ENCODE measurements at places on chromosomes 2 and 18.
A peak's percentile ranks its signal among the peaks of the same experiment; 100 is the strongest.

GRCh38 chr2:201127570-201127969 lies 11.6 kb downstream of the CFLAR start:
- DNase-seq, result no peak

DNA sequence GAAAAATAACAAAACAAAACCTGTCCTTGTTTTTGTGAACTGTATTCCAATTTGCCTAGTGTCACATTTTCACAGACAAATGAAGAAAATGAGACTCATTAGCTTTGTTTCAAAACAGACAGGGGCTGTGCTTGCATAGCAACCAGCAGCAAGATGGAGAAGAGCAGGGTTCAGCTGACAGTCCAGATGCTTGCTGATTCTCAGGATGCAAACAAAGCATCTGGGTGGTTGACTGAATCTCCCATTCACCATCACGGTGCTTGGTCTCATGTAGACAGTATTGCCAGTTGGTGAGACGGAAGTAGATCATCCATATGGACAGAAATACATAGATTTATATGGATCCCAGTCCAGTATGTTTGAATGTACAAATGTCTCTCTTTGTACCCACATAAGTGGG lies 326.8 kb downstream of the CCDC85A start:
- DNase-seq, result no peak

DNA sequence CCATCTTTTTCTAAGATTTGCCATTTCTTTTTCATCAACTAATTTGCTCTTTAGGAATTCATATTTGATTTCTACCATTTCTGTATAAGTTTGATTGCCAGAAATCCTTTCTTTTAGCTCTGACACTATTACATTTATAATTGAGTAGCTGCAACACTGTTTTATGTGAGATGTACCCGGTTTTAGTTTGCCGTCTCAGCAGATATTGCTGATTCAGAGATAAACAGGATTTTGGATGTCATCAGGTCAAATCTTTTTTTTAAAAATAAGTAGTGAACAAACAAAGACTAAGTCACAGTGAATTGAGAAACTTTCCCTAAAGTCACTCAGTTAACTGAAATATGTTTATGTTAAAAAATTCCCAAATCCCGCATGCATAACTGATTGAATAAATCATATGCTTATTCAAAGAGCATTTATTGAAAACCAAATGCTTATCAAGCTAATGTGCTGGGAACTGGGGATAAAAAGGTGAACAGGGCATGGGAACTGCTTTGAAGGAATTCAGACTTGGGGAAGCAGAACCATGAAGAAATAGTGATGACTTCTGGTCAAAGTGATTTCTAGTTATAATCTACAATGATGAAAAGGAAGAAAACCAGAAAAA lies 19.5 kb upstream of the CCDC102B start:
- DNase-seq, result no peak

- DNase-seq, result no peak
Observed at GRCh38 chr2:86825693-86826381, 35.1 kb upstream of the CD8A start.

GRCh38 chr2:21515903-21516302 lies 392.1 kb downstream of the TDRD15 start:
- no peak for DNase-seq

DNA sequence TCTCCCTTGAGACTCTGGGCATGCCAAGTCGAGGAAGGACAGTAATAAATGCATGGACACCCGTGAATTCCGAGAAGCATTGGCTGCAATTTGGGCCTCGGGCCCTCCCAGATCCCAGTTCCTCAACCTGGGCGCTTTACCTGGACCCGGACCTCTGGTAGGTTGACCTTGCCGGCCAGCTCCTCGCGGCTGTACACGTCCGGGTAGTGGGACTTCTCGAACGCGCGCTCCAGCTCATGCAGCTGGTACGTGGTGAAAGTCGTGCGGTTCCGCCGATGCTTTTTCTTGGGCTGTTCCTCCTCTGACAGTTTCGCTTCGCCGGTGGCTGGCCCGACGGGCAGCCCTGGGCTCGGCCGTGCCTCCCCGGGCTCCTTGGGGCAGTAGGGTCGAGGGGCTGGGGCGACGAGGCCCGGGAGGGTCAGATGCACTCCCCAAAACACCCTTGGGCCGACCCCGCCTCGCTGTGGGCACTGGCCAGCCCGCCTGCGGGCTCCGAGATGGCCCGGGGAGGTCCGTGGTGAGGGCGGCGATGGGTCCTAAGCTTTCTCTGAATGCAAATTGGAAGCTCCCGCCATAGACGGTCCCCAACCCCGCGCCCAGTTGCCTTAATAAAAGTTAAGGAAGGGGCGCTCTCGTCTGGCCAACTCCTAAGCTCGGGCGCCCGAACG lies 899 bp downstream of the RAX start:
- no peak for DNase-seq

- DNase-seq, result no peak
Observed at GRCh38 chr2:17672583-17673317, 80.9 kb downstream of the SMC6 start.

DNA sequence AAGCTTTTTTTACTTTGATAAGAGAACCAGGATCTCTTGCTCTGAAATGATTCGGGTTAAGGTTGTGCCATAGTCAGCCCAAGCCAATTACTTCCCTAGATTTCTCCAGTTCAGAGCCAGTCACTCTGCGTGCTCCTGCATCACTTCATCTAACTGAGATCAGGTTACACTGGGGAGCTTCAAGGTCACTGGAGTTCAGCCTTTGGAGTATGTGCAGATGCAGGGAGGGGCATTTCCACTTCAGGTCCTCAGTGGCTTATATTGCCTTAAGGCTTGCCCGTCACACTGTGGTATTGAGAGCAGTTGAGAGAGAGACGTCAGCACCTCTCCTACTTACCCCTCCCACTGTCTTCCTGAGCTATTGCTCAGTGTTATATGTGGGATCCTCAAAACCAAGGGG lies 317.8 kb downstream of the EPHA4 start:
- DNase-seq, result no peak

- DNase-seq, result no peak
Observed at GRCh38 chr2:105082107-105082506, 44.2 kb downstream of the MRPS9 start.

DNA sequence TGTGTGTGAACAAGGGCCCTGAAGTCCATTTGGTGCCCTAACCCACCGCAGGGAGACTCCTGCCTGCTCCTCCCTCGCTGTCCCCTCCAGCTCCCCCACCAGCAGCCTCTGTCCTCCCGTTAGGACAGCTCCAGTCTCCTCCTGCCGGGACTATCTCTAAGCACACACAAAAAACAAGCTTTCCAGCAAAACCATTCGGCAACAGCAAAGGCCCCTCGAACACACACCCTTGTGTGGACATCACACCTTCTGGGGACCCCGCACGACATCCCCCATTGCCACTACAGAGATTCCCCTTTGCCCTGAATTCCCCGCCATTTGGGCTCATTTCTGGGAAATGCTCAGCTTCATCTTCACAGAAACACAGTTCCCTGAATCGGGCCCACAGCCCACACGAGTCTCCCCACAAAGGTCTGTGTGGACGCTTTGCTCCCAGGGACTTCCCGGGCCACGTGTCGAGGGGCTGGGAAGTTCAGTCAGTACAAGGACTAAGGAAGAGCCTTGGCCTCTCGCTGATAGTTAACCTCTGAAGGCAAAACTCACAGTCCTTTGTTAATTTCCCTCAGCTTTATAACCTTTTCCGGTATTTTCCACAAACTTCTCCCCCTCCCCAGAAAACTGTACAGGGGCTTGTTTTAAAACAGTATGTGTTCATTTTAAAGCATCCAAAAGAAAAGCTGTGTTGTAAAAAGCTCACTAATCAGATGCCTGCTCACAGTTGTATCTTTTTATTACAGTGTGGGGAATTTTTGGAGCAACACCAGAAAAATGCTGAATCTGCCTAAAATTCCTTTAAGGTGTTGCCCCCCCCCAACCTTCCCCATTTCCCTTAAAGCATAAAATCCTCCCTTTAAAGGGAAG lies 25.9 kb downstream of the SMAD7 start:
- DNase-seq, result no peak

DNA sequence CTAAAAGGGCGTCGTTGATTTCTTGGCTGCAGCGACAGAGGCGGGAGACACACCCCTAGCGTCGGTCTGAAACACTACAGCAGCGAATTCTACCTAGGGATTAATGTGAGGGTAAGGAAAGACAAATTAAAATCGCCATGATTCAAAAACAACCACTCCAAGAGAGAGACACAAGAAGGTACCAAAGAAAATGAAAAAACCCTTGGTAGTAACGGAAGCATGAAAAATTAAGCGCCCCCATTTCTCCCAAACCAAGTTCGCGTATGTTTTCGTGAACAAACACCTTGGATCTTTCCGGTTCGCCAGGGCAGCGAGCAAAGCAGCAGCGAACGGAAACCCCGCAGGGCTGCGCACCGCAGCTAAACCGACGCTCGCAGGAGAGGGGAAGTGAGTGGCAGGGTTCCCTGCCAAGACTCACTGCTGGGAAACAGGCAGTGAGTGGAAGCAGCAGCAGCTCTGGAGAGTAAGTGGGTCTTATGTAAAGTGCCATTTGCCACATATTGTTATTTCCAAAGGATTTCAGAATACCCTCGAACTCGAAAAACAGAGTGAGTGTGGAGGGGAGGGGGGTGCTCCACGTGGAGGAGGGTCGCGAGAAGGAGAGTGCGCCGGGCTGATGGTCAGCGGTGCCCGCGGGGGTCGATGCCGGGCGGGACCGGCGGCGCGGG lies 1.0 kb downstream of the PPP3R1 start:
- peak; percentile 56 for DNase-seq

GRCh38 chr2:100011272-100011731 lies 131.1 kb downstream of the AFF3 start:
- no peak for DNase-seq

GRCh38 chr18:48621815-48622555 lies 83.2 kb downstream of the CTIF start:
- no peak for DNase-seq

DNA sequence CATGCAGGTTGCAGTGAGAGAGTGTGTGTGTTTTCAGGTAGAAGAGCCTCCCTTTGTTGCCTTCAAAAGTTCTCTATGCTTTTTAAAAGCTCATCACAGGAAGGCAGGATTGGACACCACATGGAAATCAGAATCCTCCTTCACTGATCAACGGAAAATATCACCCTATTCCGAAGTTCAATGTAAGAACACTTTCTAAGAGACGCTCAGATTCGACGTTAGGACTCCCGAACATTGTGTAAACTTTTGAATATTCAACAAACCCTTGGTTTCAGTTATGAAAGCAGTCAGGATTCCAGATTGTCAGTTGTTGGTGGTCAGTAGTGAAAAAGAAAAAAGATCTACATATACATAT lies 561.4 kb upstream of the ID2 start:
- DNase-seq, result no peak

GRCh38 chr2:120315367-120316033 lies 30.4 kb upstream of the INHBB start:
- DNase-seq, result no peak

- no peak for DNase-seq
Observed at GRCh38 chr2:124018890-124019289, 6.2 kb upstream of the CNTNAP5 start.

- DNase-seq, result no peak
Observed at GRCh38 chr2:172366596-172367150, 60.7 kb upstream of the ITGA6 start.

GRCh38 chr18:49645841-49646351 lies 84.0 kb downstream of the LIPG start:
- no peak for DNase-seq

DNA sequence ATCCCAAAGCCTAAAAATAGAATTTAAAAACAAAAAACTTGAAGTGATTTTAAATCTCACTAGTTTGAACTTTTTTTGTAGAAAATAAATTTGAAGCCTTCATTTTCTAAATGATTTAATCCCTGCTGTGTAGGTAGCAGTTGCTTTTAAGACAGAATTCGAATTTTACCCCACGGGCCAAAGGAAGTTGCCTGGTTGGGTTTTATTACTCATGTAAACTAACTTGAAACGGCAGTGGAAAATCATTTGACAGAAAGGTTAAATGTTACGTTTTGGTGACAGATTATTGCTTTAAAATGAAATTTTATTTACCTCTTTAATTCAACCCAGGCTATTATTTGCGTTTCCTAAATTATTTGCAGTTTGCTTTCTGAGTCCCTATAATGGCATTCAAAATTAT lies 2.0 kb downstream of the MAPRE2 start:
- DNase-seq, result no peak

DNA sequence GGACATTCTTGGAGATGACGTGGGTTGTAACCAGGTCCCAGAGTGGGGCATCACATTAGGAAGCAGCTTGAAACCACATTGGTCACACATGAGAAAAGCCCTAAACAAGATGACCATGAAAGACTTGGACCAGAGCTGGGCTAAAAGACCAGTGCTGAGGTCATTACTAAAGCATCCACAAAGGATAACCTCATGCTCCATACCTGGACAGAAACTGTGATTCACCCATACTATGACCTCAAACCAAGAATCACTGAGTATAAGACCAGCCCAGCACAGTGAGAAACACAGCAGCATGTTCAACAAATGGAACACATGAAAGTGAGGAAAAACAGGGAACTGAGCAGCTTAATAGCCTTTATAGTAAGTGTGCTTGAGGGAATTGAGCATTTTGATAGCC lies 635.5 kb upstream of the NETO1 start:
- DNase-seq, result no peak

DNA sequence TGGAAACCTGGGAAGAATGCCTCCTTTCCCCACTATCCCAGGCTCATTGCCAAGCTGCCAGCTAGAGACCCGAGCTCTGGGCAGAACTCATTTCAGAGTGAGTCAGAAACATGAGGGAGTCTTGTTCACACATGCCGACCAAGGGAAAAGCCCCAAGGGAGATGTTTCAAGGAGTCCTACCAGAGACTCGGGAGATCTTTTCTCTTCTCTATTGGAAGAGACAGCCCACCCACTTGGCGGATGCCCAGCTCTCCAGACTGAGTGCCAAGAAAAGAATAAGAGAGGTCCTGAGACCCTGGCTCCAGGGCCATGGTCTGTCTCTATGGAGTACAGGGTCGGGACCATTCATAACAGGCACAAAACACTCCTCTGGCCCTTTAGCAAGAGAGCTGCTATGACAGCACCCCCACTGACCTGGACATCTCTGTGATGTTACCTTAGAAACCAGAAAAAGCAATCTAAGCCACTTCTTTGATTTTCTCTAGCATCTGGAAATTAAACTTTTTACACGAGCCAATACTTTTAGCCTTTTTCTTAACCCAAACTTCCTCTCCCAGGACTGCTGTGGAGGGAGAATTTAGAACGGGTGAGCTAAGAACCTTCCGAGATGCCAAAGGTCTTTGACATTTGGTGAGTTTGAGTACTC lies 18.5 kb upstream of the IGFBP5 start:
- DNase-seq, result no peak

- no peak for DNase-seq
Observed at GRCh38 chr2:73083886-73084800, 12.6 kb upstream of the SFXN5 start.

GRCh38 chr18:2963048-2963447 lies 49.9 kb downstream of the LPIN2 start:
- no peak for DNase-seq

Data from stimulated activated CD4-positive, alpha-beta T cell treated with anti-CD3 and anti-CD28 coated beads, Interleukin-1b, Interleukin-23, amount 100 ng/mL, for 1 hour (primary cell).